Esophagus muscularis mucosa (tissue), 4 donors: ENCODE measurements at places on chromosomes 13 and 19. TPM values are rescaled to one million over a fixed set of nuclear protein-coding genes. Genes with fewer than 3 reads are reported as not detected.

- H3K4me3 ChIP-seq: no peak overlapping the region
- peak overlapping the region; percentile 47 for H3K27ac ChIP-seq
- peaks cover 9% of the 10 kb centered on the region for H3K36me3 ChIP-seq
- DNase-seq: no peak
Observed at GRCh38 chr19:11378319-11379189, 4.1 kb downstream of the SWSAP1 start.

GRCh38 chr13:35549481-35549880 lies 73.0 kb upstream of the MAB21L1 start:
- no peak for DNase-seq
- no peaks in the 10 kb centered on the region for H3K27me3 ChIP-seq
- no peaks in the 10 kb centered on the region for H3K36me3 ChIP-seq
- no peak overlapping the region for H3K27ac ChIP-seq

DNA sequence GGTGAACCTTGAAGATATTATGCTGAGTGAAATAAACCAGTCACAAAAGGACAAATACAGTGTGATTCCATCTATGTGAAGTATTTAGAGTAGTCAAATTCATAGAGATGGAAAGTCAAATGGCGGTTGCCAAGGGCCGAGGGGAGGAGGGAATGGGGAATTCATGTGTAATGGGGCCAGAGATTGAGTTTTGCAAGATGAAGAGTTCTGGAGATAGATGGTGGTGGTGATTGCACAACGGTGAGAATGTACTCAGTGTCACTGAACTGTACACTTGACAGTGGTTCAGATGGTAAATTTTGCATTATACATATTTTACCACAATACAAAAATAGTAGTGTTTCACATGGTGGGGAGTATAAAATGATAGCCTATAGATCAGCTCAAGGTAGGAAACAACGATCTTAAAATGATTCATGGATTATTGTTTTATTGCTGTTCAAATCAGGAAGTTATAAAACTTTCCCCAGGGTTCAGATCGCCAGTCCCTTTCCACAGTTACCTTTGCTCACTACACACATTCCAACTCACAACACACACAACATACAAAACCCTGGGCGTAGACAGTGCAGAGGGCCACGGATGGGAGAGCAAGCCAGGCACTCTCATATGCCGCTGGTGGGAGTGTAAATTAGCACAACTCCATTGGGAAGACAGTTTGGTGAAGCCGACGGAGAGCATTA lies 219.9 kb downstream of the ZIC5 start:
- no peak for DNase-seq
- no peaks in the 10 kb centered on the region for H3K27me3 ChIP-seq
- H3K27ac ChIP-seq: no peak overlapping the region
- H3K4me1 ChIP-seq: no peaks in the 10 kb centered on the region

TBXA2R gene
- 4.8 TPM for total RNA-seq

IGSF23 gene
- total RNA-seq: not detected

DNA sequence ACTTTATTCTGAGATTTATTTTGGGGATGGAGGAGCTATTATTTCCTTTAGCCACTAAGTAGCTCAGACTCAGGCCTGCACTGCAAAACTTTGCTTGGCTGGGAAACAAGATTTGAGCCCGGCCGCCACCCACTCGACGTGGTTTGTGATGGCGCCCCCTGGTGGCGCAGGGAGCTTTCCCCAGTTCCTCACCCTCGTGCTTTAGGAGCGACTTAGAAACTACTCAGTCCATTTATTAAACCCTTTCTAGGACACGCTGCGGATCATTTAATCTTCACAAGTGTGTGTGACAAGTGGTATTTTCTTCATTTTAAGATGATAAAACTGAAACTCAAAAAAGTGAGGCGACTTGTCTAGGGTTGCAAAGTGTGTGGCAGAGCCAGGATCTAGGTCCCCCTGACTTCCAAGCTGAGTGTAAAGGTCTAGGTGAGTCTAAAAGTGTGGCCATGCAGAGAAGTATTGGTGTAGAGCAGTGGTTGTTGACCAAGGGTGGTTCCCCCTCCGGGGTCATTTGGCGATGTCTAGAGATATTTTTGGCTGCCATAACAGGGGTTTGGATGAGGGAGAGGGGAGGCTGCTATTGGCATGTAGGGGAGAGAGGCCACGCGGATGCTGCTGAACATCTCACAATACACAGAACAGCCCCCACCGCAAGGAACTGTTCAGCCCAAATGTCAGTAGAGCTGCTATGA lies 2.2 kb downstream of the CXCL17 start:
- H3K36me3 ChIP-seq: no peaks in the 10 kb centered on the region
- H3K27me3 ChIP-seq: no peaks in the 10 kb centered on the region
- no peak overlapping the region for H3K4me3 ChIP-seq
- DNase-seq: no peak
- peaks cover 4% of the 10 kb centered on the region for H3K4me1 ChIP-seq

DNA sequence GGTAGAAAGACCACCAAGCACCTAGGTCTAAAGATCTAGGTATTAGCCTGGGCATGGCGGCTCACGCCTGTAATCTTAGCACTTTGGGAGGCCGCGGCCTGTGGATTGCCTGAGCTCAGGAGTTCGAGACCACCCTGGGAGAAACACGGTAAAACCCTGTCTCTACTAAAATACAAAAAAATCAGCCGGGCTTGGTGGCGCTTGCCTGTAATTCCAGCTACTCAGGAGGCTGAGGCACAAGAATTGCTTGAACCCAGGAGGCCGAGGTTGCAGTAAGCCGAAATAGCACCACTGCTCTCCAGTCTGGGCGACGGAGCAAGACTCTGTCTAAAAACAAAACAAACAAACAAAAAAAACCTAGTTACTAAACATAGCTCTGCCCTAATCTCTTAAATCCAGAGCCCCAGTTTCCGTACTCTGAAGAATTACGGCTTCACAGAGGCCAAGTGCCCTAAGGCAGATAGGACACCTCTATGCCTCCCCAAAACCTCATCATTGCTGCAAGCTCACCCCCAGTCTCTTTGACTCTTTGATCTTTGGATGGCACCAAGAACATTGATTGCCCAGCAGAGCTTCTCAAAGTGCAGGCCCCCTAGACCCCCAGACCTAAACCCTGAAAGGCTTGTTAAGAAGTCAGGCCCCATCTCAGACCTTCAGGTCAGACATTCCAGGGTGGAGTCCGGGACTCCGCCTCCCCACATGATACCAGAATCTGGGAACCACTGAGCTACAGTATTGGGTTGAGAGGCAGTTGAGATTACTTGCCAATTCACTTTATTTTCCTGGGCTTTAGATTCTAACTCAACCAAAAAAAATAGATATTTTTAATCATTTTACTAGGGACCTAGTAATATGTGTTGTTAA lies 2.8 kb downstream of the COL4A2 start:
- H3K4me3 ChIP-seq: peak overlapping the region; percentile 95
- DNase-seq: no peak

DNA sequence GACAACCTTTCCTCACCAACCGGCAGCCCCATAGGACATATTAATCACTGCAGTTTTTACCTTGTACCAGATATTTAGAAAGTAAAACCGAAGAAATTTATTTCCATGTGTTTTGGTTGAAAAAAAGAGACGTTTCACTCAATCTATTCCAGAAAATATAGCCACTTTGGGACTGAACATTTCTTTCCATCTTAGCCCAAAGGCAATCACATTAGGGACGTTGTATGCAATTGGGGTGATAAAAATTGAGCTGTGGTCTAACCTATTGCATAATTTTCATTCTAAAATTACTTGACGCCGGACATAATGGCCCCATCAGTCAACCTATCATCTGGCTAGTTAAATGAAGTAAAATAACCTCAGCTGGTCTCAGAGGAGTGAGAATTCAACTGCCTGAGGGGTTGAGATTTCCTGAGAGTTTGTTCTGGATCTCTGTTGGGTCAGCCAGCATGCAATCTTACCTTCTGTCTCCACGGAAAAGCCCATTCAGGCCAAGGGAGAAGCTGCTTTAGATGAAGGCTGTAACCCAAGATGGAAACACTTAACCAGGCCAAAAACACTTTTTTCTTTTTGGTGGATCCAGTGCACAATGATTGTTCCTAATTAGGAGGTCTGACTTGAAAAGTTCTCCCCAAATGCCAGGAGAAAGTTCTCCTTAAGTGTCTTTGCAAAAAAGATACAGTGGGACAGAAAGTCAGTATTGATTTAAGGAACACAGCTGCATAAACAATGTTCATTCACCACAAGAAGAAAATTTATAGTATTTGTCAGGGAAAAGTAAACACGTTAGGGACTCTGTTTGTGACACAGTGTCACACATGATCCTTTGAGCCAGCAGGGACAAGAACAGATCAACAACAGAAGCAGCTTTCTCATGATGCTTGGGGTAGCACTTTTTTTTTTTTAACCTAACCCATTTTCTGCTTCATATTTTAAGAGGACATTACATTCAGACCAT lies 34.1 kb downstream of the DLEU7 start:
- no peak for DNase-seq
- no peaks in the 10 kb centered on the region for H3K27me3 ChIP-seq
- no peak overlapping the region for H3K4me3 ChIP-seq
- H3K36me3 ChIP-seq: no peaks in the 10 kb centered on the region
- H3K27ac ChIP-seq: no peak overlapping the region

DNA sequence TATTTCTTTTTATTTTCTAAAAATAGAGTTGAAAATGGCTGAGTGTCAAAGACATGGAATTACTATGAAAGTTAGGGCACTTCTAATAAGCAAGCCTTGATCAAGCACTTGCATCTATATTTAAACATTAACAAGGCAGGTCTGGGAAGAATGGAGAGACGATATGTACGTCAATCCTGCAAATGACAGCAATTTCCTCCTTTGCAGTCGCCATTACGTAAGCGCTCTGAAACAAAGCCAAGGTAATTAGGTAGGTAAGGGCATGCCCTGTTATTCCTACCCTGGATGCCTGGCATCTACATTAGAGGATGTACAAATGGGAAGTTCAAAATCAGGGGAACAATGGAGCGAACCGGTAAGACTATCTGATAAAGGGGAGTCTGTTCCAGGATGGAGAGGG lies 664.0 kb upstream of the ARGLU1 start:
- no peak for DNase-seq
- no peak overlapping the region for H3K4me3 ChIP-seq
- H3K4me1 ChIP-seq: no peaks in the 10 kb centered on the region
- no peaks in the 10 kb centered on the region for H3K27me3 ChIP-seq
- no peak overlapping the region for H3K27ac ChIP-seq

POSTN gene
- 21.6 TPM for total RNA-seq

- peaks cover 30% of the 10 kb centered on the region for H3K36me3 ChIP-seq
- no peak overlapping the region for H3K4me3 ChIP-seq
- no peak overlapping the region for H3K27ac ChIP-seq
- DNase-seq: no peak
Observed at GRCh38 chr19:43910884-43911283, 24.2 kb downstream of the ZNF45 start.

GRCh38 chr19:35756377-35757230 lies at the start of gene HSPB6:
TSS of gene HSPB6 (minus strand) at chr19:35757029. CDS start at chr19:35757008, 21 bp downstream.
- no peak for DNase-seq
- peak within 1 kb of the TSS; percentile 98 for H3K27ac ChIP-seq
- peaks cover 32% of the 10 kb centered on the region for H3K36me3 ChIP-seq
- H3K4me1 ChIP-seq: peaks cover 64% of the 10 kb centered on the region
- peak within 1 kb of the TSS; percentile 80 for H3K4me3 ChIP-seq
- H3K27me3 ChIP-seq: no peaks in the 10 kb centered on the region

DNA sequence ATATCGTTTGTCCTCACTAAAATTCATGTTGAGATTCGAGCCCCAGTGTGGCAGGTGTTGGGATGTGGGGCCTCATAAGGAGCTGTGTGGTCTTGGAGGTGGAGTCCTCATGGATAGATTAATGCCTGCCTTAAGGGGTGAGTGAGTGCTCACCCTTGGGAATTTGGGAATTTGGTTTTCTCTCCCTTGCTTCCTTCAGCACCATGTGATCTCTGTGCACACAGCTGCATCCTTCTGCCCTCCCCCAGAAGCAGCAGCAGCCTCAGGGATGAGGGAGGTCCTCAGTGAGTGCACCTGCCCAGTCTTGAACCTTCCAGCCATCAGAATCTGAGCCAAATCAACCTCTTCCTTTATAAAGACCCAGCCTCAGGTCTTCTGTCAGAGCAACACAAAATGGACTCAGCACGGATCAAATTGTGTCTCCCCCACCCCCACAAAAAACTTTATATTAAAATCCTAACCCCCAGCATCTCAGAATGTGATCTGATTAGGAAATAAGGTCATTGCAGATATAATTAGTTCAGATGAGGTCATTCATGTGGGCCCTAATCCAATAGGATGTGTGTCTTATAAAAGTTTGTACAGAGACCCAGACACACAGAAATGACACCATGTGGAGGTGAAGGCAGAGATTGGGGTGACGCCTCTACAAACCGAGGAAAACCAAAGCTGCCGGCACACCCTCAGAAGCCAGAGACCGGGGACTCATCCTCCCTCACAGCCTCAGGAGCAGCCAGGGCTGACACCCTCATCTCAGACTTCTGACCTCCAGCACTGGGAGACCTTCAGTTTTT lies 12.9 kb downstream of the CYTH2 start:
- peak overlapping the region; percentile 95 for H3K27ac ChIP-seq
- H3K4me3 ChIP-seq: no peak overlapping the region
- no peak for DNase-seq

GRCh38 chr13:32588736-32589135 lies 2.5 kb downstream of the PDS5B start:
- peaks cover 52% of the 10 kb centered on the region for H3K4me1 ChIP-seq
- no peaks in the 10 kb centered on the region for H3K36me3 ChIP-seq
- peak overlapping the region; percentile 96 for H3K4me3 ChIP-seq
- DNase-seq: no peak
- peak overlapping the region; percentile 93 for H3K27ac ChIP-seq
- H3K27me3 ChIP-seq: no peaks in the 10 kb centered on the region

GRCh38 chr19:31946491-31946890 lies 398.9 kb upstream of the ZNF507 start:
- H3K36me3 ChIP-seq: no peaks in the 10 kb centered on the region
- DNase-seq: no peak
- no peaks in the 10 kb centered on the region for H3K4me1 ChIP-seq
- H3K4me3 ChIP-seq: no peak overlapping the region
- H3K27ac ChIP-seq: no peak overlapping the region
- no peaks in the 10 kb centered on the region for H3K27me3 ChIP-seq

ACP5 gene
- total RNA-seq: 16.0 TPM

DNA sequence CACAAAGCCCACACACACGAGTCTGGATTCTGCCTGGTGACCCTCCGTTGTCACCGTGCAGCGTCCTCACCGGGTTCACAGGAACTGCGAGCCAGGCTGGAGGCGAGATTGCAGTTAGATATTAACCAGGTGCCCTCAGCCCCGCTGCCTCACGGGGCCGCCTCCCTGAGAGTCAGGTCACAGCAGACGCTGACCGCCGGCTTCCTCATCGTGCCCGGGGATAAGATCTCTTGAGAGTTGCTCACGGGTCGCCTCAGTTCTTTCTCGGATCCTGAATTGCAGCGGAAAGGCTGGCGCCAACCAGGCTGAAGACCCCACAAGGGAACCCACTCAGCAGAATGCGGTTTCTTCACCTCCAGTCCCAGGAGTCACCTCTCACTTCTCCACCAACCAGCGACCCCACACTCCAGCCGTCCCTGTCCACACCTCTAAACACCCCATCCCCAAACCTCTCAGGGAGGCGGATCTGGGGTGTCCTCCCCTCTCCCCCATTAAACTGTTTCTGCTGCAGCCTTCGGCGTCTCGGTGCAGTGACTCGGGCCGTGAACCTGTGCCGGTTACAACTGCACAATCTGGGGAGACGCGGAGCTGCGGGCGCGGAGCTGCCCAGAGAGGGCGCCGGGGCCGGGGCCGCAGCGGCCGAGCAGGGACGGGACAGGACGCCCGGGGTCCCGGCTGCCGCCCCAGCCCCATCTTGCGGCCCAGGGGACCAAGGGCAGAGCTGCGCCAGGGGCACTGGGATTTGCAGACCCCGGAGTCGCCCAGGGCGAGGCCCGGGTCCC lies 591 bp downstream of the ZNF823 start:
- peaks cover 27% of the 10 kb centered on the region for H3K4me1 ChIP-seq
- no peaks in the 10 kb centered on the region for H3K36me3 ChIP-seq
- no peak for DNase-seq
- H3K27ac ChIP-seq: peak overlapping the region; percentile 96
